ENCODE measurements at places on chromosomes 13 and 19.

- DNase-seq: no peak
These were observed 204.5 kb downstream of the PDS5B start for GRCh38 chr13:32790731-32791130.

GRCh38 chr13:66214467-66214866 is 1015.7 kb downstream of the PCDH9 start:
- no peak for DNase-seq

GRCh38 chr13:34176633-34177032 is 358.7 kb downstream of the RFC3 start:
- DNase-seq: no peak

- DNase-seq: no peak
These were observed 6.7 kb downstream of the DBP start for GRCh38 chr19:48630296-48631063.

- no peak for DNase-seq
These were observed 371.1 kb downstream of the PCDH9 start for GRCh38 chr13:66859078-66859477.

DNA sequence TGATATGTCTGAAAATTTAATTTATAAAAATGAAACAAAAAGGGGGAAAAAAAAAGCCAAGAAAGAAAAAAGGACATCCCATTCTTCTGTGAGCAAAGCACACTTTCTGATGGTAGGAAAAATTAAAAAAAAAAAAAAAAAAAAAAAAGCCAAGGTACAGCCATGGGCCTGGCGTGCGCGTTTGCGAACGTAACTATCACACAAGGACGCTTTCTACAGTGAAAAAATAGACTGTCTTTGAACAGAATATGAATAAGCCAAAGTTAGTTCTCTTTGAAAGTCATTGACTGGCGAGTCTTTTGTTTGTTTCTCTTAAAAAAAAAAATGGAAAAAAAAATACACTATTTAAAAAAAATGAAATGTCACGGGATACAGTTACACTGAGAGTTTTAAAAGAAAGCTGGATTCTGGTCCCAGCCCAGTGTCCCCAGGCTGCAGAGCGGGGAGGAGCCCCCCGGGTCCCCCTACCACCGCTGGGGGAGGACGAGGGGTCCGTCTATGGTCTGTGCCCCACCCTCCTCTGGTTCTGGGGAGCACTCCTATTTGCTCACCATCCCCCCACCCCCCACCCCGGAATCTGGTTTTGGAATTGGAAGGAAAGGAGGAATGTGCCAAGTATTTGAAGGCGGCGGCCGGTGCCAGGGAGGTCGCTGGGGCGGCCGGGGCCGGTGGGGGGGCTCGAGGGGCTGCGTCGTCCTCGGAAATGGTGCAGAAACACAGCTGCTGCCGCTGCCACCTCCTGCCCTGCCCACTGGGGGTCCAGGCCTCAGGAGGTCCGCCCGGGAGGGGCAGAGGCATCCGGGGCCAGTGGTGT is 134.5 kb downstream of the PTPRS start:
- DNase-seq: no peak

GRCh38 chr19:37931881-37932655 is 25.1 kb downstream of the SIPA1L3 start:
- DNase-seq: peak; percentile 16

Data from stimulated activated CD4-positive, alpha-beta T cell treated with anti-CD3 and anti-CD28 coated beads, Interleukin-15, amount 100 ng/mL, for 24 hours (primary cell).